ENCODE measurements at places on chromosomes 2 and 18.
A peak's percentile ranks its signal among the peaks of the same experiment; 100 is the strongest.

GRCh38 chr2:47687856-47688255 lies 95.1 kb upstream of the MSH6 start:
- no peak for DNase-seq

GRCh38 chr2:192960945-192961344 lies 766.2 kb upstream of the TMEFF2 start:
- peak; percentile 53 for DNase-seq

GRCh38 chr2:168188002-168188401 lies 59.4 kb downstream of the STK39 start:
- DNase-seq, result no peak

- no peak for DNase-seq
Observed at GRCh38 chr2:240915526-240916341, 9.6 kb downstream of the CROCC2 start.

GRCh38 chr2:101818531-101819451 lies 121.3 kb downstream of the MAP4K4 start:
- DNase-seq, result peak; percentile 77

DNA sequence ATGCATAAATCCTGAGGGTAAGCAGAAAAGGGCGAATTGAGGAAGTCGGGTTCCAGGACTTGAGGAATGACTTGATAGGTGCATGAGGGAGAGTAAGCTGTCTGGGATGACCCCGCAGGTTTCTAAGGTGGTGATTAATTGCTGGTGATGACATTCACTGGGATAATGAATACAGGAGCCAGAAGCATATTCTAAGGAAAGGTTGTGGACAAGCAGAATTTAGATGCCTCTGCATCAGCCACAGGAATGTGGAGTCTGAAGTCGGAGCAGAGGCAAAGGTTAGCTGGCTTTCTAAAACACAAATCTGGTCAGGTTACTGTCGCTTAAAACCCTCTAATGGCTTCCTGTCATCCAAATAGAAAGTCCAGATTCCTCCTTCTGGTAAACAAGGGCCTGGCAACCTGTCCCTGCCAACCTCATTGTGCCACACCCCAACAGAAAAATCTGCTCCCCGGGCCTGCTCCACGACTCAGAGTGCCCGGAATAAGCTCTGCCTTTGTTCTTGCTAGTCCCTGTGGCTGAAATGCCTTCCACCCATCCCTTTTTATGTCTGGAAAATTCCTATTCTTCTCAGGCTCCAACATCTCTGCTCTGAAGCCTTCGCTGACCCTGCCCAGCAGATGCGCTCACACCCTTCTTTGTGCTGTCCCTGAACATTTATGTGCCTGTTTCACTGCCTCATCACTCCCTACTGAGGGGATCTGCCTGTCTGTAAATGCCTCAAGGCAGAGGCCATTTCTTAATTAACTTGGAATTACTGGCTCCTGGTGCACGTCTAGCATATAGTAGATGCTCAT lies 11.3 kb upstream of the TMEM214 start:
- DNase-seq, result peak; percentile 15

DNA sequence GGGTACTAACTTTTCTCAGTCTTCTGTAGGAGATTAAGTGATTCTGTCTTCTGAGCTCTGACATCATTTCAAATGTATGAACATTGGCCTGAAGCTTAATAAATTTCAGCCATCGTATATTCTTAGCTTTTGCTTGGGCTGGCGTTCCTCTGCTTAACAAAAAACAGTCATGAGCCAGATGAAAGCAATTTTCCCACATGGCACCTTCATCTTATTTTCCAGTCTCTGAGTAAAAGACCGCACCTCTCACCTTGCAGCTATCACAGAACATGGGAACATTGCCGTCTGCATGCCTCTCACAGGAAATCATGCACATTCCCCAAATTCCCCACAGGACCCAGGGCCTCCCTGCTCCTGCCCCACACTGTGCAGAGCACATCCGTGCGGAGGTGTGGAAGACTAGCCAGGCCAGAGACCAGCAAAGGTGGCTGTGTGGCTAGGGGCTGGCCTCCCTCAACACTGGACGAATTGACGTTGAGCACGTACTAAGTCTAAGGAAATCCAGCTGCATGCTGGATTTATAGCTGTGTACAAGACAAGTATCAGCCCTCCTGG lies 531.8 kb upstream of the ID2 start:
- DNase-seq, result peak; percentile 86

DNA sequence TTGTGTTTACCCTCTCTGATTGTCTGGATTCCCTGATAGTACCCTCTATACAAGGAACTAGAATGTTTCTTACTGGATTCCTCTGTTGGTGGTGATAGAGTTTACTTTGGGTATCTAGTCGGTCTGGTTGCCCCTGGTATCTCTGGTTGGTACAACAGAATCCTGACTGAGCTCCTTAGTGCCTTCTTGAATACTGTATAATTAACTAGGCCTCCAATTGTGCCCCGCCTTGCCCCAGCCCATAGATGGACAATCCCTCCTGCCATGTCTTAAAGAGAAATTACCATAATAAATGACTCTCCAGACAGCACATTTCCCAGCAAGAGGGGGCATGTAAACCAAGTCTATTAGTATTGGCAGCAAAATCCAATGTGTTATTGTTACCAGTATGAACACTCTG lies 2.3 kb downstream of the SCN1A start:
- DNase-seq, result no peak

DNA sequence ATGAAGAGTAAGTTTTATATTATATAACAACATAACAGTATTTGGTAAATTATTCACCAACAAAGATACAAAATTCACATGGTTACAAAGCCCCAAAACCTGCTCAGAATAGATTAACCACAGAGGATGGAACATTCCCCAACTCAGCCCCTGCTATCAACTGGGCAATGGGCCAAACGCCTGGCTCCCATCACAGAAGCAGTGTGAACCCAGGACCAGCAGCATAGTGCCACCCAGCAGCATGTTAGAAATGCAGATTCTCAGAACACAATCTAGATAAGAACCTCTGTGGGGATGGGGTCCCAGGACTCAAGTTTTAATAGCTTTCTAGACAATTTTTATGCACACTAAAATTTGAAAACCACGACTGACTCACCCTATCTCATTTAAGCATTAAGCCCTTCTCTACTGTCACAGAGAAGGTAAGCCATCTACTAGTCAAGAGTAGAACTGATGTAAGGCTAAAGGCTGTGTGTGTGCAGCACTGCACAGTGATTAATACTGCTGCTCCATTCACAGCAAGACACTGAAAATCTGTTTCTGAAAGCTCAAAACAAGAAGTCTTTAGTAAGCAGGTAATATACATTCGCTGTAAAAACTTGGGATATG lies 15.2 kb downstream of the AFG3L2 start:
- peak; percentile 31 for DNase-seq

GRCh38 chr2:157441072-157441454 lies 2.8 kb downstream of the CYTIP start:
- peak; percentile 5 for DNase-seq

DNA sequence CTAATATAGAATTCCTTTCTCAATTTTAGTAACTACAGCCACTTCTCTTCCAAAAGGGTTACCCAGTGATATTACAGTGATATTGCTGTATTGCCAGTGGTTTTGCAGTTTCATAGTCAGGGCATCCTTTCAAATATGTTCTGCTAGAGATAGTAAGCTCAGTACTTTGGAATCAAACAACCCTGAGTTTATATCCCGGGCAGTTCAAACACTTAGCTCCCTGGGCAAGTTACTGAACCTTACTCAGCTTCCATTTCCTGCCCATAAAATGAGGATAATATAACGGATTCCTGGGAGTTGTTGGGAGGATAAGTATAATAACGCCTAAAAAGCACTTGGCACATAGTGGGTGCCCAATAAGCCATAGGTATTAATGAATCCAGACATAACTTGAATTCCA lies 212.6 kb upstream of the PARD3B start:
- no peak for DNase-seq

- DNase-seq, result no peak
Observed at GRCh38 chr2:25572638-25573037, 100.7 kb downstream of the DTNB start.

GRCh38 chr2:172000696-172001361 lies 1.1 kb downstream of the METAP1D start:
- DNase-seq, result no peak

- no peak for DNase-seq
Observed at GRCh38 chr2:60412027-60412426, 141.4 kb downstream of the BCL11A start.

DNA sequence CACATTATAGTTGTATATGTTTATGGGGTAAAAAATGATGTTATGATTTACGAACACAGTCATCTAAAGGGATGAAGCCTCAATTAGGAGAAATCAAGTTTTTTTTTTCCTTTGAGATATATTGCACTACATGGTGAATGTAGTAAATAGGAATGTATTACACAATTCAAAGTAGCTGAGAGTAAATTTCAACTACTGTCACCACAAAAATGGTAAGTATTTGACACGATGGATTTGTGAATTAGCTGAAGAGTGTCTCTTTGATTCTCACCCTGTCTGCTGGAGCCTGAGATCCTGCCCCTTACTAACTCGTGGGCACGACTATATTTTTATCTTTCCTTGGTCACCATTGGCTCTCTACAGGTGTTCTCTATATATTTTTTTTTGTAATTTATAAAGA lies 540.4 kb upstream of the DSEL start:
- peak; percentile 70 for DNase-seq

GRCh38 chr2:201806442-201807170 lies at the start of gene CDK15:
Gene CDK15, plus strand, starts transcription at chr2:201806537. Its CDS starts 128 bp downstream, at chr2:201806665.
- peak; percentile 54 for DNase-seq

DNA sequence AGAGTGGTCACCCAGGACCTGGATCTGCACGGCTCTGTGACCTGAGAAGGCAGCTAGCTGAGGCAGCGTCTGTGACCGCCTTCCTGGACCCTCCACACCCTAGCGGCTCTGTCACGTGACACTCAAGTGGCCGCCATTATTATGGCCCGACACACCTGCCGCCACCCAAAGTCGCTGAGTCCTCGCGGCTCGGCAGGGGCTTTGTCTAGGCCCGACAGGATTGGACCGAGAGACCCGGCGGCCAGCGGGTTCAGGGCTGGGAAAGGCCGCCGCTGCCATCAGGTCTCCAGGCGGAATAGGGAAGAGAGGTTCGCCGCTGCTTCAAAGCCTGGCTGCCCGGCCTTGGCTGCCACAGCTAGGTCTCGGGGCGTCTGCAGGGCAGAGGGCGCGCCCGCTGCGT lies 1162.5 kb upstream of the LRRTM1 start:
- DNase-seq, result no peak

GRCh38 chr2:188784269-188784762 lies 189.9 kb upstream of the COL3A1 start:
- no peak for DNase-seq
